ENCODE measurements at places on chromosomes 7 and 10. TPM values are rescaled to one million over a fixed set of nuclear protein-coding genes. Genes with fewer than 3 reads are reported as not detected.

The SPDYE5 gene
- not detected for total RNA-seq

The MARVELD1 gene
- 38.7 TPM for total RNA-seq

The CNPY1 gene
- not detected for total RNA-seq

The GFRA1 gene
- total RNA-seq, result 3.7 TPM

The CC2D2B gene
- total RNA-seq, result not detected

The SKIDA1 gene
- total RNA-seq, result 0.47 TPM

The ANKRD61 gene
- 0.40 TPM for total RNA-seq

The CCL24 gene
- total RNA-seq, result not detected

The KLLN gene
- 0.10 TPM for total RNA-seq

The BAMBI gene
- total RNA-seq, result 1.1 TPM

The C10orf90 gene
- not detected for total RNA-seq

The DIP2C gene
- total RNA-seq, result 6.2 TPM

The STAG3 gene
- 0.13 TPM for total RNA-seq

Data from mammary microvascular endothelial cell (primary cell).